ENCODE measurements at places on chromosomes 11 and 22. TPM values are rescaled to one million over a fixed set of nuclear protein-coding genes. Genes with fewer than 3 reads are reported as not detected.

CDCA5 gene
- 77.1 TPM for total RNA-seq

CBLIF gene
- not detected for total RNA-seq

CASP1 gene
- total RNA-seq: not detected

SEPTIN3 gene
- total RNA-seq: 1.2 TPM

NNMT gene
- 357 TPM for total RNA-seq

PLAAT3 gene
- 59.2 TPM for total RNA-seq

TEAD1 gene
- total RNA-seq: 107 TPM

ACTN3 gene
- total RNA-seq: 0.06 TPM

CEP126 gene
- 2.8 TPM for total RNA-seq

GLYATL2 gene
- total RNA-seq: not detected

SERHL2 gene
- total RNA-seq: 0.25 TPM

CHRM1 gene
- 0.24 TPM for total RNA-seq

SYT8 gene
- 0.67 TPM for total RNA-seq

DNAJB7 gene
- total RNA-seq: not detected

FLRT1 gene
- 0.08 TPM for total RNA-seq

KCNK4 gene
- not detected for total RNA-seq

SELENOH gene
- total RNA-seq: 110 TPM

HEPN1 gene
- not detected for total RNA-seq

TRPC6 gene
- total RNA-seq: 0.77 TPM

SCGB1D2 gene
- total RNA-seq: not detected

MYOD1 gene
- total RNA-seq: 0.06 TPM

ROM1 gene
- total RNA-seq: 3.6 TPM

OLFML1 gene
- total RNA-seq: not detected

POU2AF2 gene
- not detected for total RNA-seq

KRTAP5-1 gene
- not detected for total RNA-seq

OR51G2 gene
- not detected for total RNA-seq

PDGFB gene
- total RNA-seq: 2.9 TPM

TRPM5 gene
- not detected for total RNA-seq

BIRC3 gene
- 57.4 TPM for total RNA-seq

TSG101 gene
- 106 TPM for total RNA-seq

C11orf54 gene
- total RNA-seq: 15.2 TPM

CRYBB2 gene
- total RNA-seq: 0.13 TPM

MRGPRE gene
- total RNA-seq: 0.11 TPM

CD3G gene
- total RNA-seq: not detected

TEX12 gene
- not detected for total RNA-seq

SLC6A5 gene
- total RNA-seq: not detected

KRTAP5-7 gene
- total RNA-seq: not detected

ACER3 gene
- 13.8 TPM for total RNA-seq

ZNF280B gene
- 1.9 TPM for total RNA-seq

TP53I11 gene
- total RNA-seq: 40.0 TPM

WNT11 gene
- 2.9 TPM for total RNA-seq

NUP50 gene
- total RNA-seq: 36.4 TPM

OR8G1 gene
- total RNA-seq: not detected

GDPD4 gene
- total RNA-seq: not detected

CYB5R3 gene
- total RNA-seq: 135 TPM

DLG2 gene
- 0.27 TPM for total RNA-seq

IFITM10 gene
- 1.1 TPM for total RNA-seq

PHLDA2 gene
- total RNA-seq: 114 TPM

SMC1B gene
- 0.05 TPM for total RNA-seq

DEFB131B gene
- total RNA-seq: not detected

ZNF215 gene
- 0.91 TPM for total RNA-seq

VWCE gene
- 0.28 TPM for total RNA-seq

SLC29A2 gene
- total RNA-seq: 8.7 TPM

RGL4 gene
- total RNA-seq: not detected

All from A549 treated with dexamethasone at 1 μM for 4 hours (cell line).